ENCODE measurements at places on chromosomes 7 and 10. TPM values are rescaled to one million over a fixed set of nuclear protein-coding genes. Genes with fewer than 3 reads are reported as not detected.

The UCN3 gene
- total RNA-seq = not detected

The MYPN gene
- total RNA-seq = not detected

The CYP26C1 gene
- 0.23 TPM for total RNA-seq

The ZNF365 gene
- total RNA-seq = 19.8 TPM

The TSPAN12 gene
- total RNA-seq = 16.8 TPM

The TET1 gene
- 33.7 TPM for total RNA-seq

The ITPRID1 gene
- 0.23 TPM for total RNA-seq

The PTPRN2 gene
- 84.9 TPM for total RNA-seq

The LIPJ gene
- 1.6 TPM for total RNA-seq

The FGFR2 gene
- 28.4 TPM for total RNA-seq

The CPN1 gene
- total RNA-seq = not detected

The ACSM6 gene
- total RNA-seq = not detected

The H2BK1 gene
- total RNA-seq = not detected

The PDZD8 gene
- total RNA-seq = 36.9 TPM

The DPYSL4 gene
- total RNA-seq = 50.3 TPM

The TMEM213 gene
- total RNA-seq = not detected

The CTAGE8 gene
- total RNA-seq = not detected

The CUTC gene
- 9.0 TPM for total RNA-seq

The C10orf67 gene
- total RNA-seq = 1.2 TPM

The MKLN1 gene
- total RNA-seq = 61.4 TPM

The DNAJC30 gene
- 3.5 TPM for total RNA-seq

The PLXNA4 gene
- total RNA-seq = 50.3 TPM

The TMEM196 gene
- total RNA-seq = 28.6 TPM

The DYNC1I1 gene
- total RNA-seq = 51.2 TPM

The GATA3 gene
- total RNA-seq = 0.69 TPM

The SMO gene
- total RNA-seq = 15.5 TPM

All from diencephalon (tissue), 1 donor.